ENCODE measurements at places on chromosomes 13 and 19.

DNA sequence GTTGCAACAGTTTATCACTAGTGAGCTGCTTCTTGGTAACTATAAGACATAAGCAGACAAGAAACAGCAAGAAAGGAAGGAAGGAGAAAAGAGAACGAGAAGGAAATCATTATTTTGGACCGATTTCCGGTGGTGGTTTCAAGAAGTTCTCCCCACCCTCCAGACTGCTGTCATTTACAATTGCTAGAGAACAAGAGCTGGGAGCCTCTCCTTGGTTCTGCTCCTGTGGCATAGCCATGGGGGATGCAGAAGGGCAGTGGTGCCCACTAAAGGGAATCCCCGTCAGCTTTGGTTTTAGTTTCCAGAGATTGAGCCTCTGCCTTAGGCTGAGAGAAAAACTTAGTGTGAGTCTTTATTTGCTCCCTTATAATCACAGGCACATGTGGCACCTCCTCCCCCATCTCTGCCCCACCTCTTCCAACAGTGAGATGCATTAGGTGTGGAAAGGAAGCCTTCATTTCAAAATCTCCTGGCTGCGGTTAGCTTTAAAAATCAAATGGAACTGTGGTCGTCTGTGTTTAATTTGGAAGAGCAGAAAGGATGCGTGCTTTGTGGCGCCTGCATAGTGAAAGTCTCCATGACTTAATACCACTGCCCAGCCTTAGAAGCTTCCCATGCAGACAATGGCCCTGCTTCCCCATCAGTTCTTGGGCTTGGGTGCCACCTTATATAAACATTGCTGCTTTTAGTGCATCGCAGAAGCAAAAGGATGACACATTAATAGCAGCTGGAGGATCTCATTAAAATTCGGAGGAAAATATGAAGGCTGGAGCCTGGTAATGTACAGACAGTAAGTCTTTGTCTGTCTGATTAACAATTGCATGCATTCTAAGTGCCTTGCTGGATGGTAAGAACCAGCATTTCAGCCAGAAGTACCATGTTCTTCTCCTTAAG is 25.0 kb downstream of the LRCH1 start:
- no peak for DNase-seq

DNA sequence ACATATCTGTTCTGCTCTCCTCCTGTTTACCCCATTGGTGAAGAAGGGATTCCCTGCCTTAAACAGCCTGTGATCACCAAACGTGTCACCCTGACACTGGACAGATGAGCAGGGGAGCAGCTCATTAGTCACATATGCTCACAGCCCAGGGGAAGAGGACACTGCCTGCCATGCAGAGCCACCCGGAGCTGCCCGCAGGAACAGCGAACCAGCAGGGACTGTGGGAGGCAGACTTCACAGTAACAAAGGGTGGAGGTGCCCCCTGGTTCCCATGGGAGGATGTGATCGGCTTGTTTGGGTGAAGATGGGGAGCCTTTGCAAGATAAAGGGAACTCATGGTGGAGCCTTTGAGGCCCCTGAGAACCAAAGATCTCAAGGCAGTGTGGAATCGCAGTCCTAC is 88.6 kb upstream of the FARP1 start:
- DNase-seq = no peak

DNA sequence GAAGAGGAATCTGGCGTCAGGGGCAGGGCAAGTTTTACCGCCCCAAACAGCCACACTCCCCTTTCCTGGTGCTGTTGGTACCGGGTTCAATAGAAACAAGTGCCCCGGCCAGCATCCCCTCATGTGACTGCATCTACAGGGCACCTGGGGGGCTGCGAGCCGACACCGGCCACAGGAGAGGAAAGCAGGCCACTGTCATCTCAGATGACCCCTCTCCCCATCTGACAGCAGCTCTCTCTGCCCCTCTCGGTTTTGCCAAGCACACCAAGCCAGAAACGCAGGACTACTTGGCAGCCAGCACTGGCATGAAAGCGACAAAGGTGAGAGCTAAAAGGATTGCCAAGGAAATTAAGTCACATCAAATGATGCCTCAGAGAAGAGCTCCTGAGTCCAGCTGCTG is 37.1 kb downstream of the MLLT1 start:
- no peak for DNase-seq

DNA sequence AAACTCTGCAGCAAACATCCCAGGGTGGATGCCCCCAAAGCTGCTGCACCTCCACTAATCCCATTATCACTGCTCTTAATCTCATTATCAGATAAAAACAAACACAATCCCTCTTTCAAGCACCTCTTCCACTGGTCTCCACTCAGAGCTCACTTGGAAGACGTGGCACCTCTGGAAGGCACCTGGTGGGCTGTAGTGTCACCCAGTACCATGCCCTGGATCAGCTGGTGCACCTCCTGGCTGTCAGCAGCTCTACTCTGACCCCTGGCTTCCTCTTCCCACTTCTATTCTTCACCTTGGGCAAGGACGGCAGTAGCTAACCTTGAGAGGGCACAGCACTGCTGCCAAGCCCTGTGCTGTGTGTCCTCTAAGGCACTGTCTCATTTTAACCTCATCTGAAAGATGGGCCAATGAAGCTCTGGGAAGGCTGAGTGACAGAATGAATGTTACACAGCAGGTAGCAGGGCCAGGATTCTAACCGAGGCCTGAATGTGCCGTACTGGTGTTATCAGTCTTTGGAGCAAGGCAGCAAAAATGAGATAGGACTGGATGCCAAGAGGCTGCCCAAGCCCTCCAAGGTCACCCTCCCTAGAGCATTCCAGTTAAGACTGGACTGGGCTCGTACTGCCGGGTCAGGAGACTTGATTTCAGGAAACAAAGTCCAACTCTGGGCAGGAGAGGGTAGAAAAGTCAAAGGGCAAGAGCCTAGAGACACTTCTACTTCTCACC is 7.4 kb downstream of the BRD4 start:
- DNase-seq = no peak

DNA sequence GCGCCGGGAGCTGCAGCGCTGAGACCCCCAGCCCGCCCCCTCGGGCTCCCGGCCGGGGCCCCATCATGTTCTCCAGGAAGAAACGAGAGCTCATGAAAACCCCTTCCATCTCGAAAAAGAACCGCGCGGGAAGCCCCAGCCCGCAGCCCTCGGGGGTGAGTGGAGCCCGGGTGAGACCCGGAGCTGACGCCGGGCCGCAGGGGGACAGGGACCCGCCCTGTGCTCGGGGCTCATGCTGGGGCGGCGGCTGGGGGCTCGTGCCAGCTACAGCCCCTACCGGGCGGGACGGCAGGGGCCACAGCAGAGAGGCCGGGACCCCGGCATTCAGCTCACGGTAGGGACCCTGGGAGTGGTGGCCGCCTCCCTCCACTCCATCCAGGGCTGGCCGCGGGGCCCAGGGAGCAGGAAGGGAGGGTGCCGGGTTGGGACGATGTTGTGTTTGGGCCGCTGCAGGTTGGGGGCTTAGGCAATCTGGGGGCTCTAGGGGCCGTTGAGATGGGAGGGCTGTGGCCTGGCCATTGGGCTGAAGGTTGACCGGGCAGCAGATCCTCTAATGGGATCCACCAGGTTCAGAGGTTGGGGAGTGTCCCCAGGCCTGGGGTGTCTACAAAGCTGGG is 482 bp downstream of the ARHGAP45 start:
- DNase-seq = peak; percentile 81

GRCh38 chr13:50261130-50261901 is 246.1 kb downstream of the KCNRG start:
- no peak for DNase-seq

DNA sequence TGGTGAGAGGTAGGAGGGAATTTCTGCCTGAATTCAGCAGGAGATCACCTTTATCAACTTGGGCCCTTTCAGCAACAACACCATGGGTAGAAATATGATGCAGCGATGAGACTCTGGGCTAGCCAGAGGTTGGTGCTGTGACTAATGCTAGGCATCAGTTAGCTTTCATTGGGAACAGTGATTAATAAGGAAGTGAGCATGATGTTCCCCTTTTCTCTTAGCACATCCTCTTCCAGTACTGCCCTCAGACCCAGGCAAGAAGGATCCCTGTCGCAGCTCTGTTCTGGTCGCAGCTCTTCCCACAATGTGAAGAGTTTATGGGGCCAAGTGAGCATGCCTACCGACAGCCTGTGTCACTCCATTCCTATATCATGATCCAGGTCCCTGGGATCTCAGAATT is 100.5 kb downstream of the FLT1 start:
- no peak for DNase-seq

DNA sequence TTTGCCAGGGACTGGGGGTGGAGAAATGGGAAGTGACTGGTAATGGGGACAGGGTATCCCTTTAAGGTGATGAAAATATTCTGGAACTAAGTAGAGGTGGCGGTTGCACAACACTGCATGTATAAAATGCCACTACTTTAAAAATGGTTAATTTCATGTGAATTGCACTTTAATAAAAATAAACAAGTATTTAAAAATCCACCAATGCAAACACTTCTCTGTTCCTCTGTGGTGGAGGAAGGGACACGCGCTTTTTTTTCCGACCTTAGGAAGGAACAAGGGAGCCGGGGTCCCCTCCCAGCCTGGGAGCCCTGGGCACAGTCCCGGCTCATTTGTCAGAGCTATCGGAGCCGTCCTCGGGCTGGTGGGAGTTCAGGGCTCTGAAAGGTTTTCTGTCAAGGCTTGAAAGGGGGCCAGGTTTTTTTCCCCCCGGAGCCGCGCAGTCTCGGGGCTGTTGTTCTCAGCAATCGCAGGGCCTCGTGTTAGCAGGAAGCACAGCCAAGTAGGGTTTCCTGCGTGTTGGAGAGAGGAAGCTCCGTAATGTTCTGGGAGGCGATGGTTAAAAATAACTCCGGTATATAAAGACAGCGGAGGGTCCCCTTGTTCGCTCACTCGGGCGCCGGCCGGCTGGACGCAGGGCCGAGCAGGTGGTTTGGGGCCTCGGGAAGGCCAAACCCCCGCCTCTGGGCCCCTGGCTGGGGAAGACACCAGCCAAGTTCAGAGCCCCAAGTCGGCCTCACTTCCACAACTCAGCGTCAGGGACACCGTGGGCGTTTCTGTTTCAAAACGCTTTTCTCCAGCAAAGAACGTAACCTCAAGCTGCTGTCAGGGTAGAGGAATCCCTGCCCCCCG is 41.2 kb upstream of the KLF2 start:
- DNase-seq = no peak

GRCh38 chr13:107644136-107644535 is 571.2 kb downstream of the LIG4 start:
- DNase-seq = no peak

- DNase-seq = no peak
Measured at GRCh38 chr13:107545946-107546502, 669.3 kb downstream of the LIG4 start.

- no peak for DNase-seq
Measured at GRCh38 chr13:20989656-20990321, 71.6 kb downstream of the LATS2 start.

DNA sequence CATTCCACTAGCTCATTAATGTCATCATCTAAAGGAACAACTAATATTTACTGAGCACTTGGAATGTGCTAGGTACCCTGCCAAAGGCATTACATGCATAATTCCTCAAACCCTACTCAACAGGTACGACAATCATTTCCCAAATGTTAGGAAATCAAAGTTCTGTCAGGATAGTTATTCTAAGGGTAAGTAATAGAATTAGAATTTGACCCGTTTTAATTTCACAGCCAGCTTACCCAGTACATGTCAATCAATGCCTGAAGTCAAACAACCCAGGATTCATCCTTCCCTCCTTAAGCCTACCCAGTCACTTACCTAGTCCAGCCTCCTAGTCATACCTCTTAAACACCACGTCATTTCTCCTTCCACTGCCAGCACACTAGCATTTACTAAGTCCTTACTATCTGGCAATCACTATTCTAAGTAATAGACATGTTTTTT is 2.4 kb downstream of the LNX2 start:
- DNase-seq = no peak

DNA sequence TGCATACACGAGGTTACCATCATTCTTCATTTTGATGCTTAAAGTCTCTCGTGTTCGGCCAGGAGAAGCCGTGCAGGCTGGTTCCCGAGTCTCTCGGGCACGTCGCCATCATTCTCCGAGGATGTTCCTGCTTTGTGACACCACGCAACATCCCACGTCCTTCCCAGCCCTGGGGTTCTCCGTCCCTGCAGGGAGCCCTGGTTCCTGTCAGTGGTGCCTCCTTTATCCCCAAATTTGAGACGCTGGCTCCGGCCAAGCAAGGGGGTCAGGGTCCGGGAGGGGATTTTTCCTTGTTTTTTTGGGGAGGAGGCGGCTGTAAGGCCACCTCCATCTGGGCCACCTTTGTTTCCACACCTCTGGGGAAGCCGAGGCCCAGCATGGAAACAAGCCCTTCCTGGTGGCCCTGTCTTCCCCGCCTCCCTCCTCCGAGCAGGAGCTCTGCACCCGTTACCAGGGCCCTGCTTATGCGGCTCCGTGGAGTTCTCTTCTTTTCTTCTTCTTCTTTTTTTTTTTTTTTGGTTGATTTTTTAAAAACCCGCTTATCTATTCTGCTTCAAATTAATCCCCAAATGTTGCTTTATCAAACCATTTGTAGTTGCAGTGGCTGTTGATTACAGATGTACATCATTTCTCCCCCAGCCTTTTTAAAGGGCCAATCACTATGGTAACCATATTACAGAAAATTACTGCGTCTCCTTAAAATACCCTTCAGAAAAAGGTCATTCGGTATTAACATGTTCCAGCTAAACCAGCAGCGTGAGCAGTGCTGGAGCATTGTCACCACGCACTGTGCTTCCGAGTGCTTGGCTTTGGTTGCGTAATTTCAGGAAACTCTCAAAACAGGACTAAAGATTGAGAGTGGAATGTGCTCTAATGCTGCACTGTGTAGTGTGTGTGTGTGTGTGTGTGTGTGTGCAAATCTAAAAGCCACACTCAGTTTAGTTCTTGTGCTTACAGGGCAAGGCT is 50.4 kb downstream of the TEX29 start:
- no peak for DNase-seq

DNA sequence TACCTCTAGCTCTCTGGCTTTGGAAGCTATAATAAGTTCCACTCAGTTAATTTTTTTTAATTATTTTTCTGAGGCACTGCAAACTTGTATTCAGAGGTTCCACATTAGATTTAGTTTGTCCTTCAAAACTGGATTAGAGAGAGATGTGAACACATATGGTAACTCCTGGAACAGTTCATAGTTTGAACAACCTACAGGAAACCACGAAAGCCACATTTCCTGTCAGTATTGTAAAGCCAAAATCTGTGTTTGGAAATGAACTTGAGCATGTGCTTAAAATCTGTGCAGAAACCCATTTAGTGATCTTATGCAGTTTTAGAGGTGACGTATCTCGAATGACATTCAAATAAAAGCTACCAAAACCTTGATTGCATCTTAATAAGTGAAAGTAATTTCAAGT is 1952.0 kb downstream of the OLFM4 start:
- no peak for DNase-seq

DNA sequence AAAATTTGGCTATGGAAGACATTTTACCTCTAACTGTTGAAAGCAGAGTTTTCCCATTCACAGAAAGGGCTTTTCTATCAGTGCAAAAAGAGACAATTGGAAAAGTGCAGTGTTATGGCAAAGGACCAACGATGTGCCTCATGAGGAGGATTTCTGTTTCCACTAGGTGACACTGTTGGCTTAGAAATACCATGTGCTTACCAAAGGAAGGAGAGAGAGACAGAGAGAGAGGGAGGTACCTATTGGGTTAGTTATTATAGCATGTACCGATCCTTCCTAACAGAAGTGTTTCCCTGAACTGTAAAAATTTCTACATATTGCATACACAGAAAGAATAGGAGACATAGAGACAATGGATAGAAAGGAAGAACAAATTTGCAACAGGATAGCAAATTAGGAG is 23.9 kb upstream of the PSG4 start:
- no peak for DNase-seq

All from effector memory CD4-positive, alpha-beta T cell (primary cell).